ENCODE measurements at places on chromosomes 4 and X. TPM values are rescaled to one million over a fixed set of nuclear protein-coding genes. Genes with fewer than 3 reads are reported as not detected.

Gene CCDC158
- not detected for total RNA-seq

Gene CTAG2
- not detected for total RNA-seq

Gene FTHL17
- total RNA-seq = not detected

Gene CCDC160
- under 0.01 TPM for total RNA-seq

Gene FRMD7
- 0.50 TPM for total RNA-seq

Gene DRD5
- not detected for total RNA-seq

Gene NAT8L
- total RNA-seq = 0.14 TPM

DNA sequence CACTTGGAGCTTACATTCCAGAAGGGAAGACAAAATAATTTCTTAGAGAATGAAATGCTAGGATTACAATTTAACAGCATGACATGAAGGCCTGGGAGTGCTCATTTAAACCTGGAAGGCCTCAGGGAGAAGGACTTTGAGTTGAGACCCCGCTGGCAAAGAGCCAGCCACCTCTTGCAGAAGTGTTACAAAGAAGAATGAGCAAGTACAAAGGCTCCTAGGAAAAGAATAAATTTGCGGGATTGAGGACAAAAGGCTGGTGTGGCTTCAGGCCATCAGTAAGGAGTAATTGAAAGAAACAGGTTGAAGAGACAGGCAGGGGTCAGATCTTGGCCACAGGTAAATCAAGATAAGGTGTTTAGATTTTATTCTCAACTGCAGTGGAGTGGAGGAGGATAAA is 3.1 kb upstream of the ELOVL6 start:
- no peak for DNase-seq

GRCh38 chr4:113591982-113592381 is 169.6 kb downstream of the CAMK2D start:
- DNase-seq = no peak

DNA sequence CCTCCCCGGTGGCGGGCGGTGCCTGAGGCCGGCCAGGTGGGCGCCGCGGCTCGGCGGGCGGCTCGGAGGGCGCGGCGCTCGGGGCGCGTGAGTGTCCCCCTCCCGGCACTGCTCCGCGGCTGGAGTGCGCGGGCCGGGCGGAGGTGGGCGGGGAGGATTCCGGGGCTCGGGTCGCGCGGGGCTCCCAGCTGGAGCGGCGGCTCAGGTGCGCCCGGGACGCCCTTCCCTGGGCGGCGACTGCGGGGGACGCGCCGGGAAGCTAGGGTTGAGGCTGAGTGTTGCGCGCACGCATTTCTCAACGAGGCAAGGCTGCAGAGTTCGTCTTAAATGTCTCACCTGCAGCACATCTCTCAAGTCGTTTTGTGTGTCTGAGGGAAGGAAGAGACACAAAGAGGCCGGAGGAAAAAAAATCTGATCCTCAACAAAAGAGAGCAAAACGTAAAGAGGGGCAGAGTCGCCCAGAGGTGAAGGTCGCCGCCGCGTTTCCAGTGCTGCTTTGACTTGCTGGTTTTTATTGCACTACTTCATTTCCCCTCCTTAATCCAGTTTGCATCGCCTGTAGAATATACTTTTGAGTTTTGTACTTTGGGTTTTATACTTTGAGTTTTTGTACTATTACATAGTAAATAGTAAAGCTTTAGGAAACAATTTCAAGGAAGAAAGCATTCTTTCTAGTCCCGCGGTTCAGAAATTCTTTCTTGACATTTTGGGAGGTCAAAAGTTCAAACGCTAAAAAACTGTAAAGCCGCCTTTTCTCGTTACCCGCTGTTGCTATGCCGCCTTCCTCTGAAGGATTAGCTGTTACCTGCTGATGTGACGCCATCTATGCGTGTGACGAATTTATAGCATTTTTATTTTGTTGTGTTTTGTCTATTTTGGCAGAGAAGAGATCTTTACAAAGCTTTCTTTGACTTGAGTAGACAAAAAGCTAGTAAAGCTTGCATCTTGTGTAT is 106.5 kb upstream of the STOX2 start:
- peak; percentile 40 for DNase-seq

DNA sequence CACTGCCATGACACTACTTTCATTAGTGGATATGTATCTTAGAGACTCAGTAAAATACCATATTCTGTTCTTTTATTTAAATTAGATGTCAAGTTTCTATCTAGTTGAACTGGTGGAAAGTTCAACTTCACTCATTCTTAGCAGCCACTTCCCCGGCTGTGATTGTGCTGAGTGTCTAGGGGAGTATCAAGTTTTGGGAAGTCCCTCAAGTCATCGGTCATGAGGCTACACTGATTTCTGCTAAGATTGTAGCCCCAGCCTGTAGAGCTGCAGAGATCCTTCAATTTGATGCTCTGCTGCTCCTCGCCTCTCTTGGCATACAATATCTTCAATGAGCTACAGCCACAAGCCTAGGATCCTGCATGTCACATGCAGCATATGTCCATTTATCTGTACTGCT is 53.9 kb downstream of the DMP1 start:
- DNase-seq = no peak

GRCh38 chr4:41232406-41232805 is 18.1 kb upstream of the APBB2 start:
- DNase-seq = no peak

- no peak for DNase-seq
Observed at GRCh38 chr4:124997124-124997523, 284.6 kb upstream of the ANKRD50 start.

DNA sequence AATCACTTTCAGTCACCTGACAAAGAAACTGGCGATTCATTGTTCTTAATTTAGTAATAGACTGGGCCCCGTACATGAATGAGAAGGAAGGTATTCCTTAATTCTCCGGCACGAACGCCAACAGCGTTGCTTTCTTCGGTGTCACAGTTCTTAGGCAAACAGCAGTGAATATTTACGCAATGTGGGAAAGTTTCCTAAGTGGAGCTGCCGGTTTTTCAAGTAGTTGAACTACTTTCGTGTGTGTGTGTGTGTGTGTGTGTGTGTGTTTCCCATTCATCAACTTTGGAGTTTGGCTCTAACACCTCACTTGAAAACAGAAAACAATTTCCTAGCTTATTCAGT is 651 bp downstream of the NXT2 start:
- DNase-seq = peak; percentile 84

DNA sequence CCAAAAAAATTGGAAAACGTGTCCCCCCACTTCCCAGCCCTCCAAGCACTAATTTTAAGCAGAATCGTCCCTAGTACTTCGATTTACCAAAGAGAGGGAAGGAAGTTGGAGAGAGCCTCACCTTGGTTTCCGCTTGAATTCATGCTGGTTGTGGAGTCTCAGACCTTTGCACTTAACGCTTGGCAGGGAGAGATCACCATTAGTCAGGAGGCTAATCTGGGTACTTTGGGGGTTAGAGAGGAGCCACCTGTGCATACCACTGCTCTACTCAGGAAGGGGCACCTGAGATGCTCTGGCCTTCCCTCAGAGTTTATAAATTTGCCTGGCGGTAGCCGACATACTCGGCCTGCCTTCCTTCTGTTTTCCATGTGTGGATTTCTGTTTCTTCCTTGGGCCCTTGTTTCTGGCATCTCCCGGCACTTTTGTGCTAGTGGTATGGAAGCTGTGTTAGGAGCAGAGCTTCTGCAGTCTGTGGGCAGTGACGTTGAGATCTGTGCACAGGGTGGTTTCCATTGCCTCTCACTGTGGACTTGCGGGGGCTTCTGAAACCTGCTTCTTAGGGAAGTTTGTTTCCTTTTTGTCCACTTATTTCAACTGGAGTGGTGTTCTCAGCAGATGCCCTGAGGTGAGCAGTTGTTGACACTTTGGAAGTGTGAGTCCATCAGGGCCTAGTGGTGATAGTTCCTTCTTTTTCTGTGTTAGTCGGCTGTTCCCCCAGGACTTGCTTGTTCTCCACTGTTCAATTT is 104.2 kb downstream of the TMEM131L start:
- no peak for DNase-seq

- DNase-seq = no peak
Observed at GRCh38 chrX:68945603-68946228, 116.9 kb downstream of the EFNB1 start.

- no peak for DNase-seq
Observed at GRCh38 chr4:183550345-183551093, 45.7 kb downstream of the ING2 start.

- no peak for DNase-seq
Observed at GRCh38 chrX:143632625-143633410, 3.1 kb downstream of the SLITRK4 start.

DNA sequence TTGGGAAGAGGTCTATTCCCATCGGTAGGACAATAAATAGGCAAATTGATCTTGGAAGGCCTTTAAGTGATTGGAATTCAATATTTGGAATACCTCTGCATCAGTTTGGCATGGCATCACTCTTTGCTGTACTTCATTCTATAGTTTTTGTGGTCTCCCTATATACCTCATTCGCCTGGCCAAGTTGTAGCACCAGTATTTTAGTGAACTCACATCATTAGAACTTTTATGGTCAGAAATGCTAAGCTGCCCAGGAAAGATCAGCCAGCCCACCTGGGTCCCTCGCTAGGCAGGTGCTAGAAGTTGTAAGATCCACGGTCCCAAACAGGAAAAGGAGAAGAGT is 40.3 kb downstream of the ZCCHC13 start:
- DNase-seq = no peak

DNA sequence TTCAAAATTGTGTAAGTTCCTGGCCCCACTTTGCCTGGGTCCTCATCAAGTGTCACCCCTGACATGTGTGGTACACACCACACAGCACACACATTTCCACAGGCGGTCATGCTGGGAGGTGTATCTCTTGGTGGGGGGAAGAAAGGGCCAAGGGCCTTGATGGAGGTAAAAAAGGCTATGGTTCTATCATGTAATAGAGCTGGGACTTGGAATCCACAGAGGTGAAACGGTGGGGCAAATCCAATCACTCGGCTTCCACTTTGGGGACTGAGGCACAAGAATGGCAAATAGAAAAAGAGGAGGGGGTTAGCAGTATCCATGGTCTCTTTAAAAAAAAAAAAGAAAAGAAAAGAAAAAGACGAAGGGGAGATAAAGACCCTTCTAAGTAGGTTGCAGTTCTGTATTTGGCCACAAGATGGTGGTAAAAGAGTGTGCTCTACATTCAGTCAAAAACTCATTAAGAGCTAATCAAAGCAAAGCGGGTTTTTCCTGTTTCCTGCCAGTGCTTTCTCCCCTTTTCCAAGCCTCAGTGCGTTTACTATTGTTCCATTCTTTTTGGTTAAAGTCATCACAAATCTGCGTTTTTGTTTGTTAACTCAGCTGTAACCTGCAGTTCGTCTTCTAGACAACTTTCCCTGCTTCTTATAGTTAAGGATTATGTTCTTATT is 37.0 kb upstream of the ATP6AP2 start:
- DNase-seq = peak; percentile 55

- DNase-seq = no peak
Observed at GRCh38 chrX:117711782-117712181, 404.8 kb downstream of the KLHL13 start.

DNA sequence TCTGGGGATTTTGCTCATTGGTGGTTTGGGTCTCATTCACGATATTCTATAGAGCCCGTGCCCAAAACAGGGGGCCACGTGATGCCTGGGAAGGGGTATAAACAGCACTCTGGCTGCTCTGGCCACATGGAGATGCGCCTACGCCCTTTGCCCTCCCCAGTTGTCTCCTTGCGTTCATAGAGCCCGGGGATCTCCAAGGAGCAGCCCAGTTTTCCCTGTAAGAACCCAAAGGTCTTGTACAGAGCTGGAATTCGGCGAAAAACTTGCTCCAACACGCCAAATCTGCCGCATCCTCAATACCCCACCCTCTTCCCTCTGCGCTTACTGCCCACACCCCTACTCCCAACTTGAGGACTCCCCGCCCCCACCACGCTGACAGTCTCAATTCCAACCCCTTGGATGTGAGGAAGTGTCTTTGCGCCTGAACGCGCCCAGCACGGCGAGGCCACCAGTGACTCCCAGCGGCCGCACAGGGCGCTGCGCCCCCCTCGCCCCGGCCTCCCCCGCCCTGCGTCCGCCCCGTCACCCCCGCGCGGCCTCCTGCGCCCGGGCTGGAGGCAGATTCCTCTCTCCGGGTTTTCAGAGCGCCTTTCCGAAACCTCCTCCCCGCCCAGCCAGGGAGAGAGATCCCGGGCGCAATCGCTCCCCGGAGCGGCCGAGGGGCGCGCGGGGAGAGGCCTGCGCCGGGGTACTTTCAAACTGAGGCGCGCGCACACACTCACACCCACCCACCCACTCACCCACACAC is at the start of gene NHS:
Gene NHS, plus strand, starts transcription at position 582 of the 748 bp plus-strand sequence. CDS start 558 bp downstream, outside the sequence.
- DNase-seq = peak; percentile 80

DNA sequence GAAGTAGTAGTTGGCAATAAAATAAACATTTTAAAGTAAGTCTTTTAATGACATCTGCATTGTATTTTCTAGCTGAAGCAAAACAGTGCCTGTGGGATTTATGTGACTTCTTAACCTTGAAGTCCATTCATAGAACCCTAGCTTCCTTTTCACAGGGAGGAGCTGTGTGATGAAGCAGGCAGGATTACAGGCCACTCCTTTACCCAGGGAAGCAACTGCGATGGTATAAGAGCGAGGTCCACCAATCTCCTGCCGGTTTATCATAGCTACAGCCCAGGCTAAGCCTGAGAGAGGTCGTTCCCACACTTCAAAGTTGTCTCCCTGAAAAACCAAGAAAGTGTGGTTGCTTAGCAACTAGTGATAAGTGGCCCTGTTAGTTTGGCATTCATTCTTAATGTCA is 7.0 kb downstream of the RPL36A start:
- DNase-seq = no peak

GRCh38 chr4:85842540-85842939 is 367.6 kb downstream of the ARHGAP24 start:
- no peak for DNase-seq

DNA sequence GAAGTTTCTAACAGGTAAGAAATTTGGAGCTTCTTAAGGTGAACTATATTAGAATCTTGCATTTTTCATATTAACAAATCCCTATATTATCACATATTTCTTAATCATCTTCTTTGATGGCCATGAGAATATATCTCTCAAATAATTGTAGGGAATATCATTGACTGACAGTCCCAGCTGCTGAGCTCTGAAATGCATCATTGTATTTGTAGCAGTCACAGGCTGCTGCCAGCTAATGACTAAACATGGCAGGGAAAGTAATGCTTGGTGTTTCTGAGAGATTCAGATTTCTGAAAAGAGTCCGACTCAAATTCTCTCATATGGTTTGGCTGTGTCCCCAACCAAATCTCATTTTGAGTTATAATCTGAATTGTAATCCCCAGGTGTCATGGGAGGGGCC is 171.9 kb downstream of the TRAM1L1 start:
- no peak for DNase-seq

- DNase-seq = peak; percentile 55
Observed at GRCh38 chrX:131802836-131803626, 220.1 kb upstream of the STK26 start.

DNA sequence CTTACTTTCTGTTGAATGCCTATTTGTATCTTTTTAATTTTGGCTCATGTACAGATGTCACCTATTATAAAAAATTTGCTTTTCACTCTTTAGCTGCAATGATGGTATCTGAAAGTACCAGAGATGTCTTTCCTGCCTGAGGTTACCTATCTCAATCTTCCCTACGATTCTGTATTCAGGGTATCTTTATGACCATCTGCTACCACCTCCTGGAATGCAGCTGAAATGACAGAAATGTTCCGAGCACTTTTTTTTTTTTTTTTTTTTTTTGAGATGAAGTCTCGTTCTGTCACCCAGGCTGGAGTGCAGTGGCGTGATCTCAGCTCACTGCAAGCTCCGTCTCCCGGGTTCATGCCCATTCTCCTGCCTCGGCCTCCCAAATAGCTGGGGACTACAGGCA is 136.4 kb downstream of the REPS2 start:
- peak; percentile 34 for DNase-seq
